ENCODE measurements at places on chromosomes 5 and 9.

GRCh38 chr5:149907828-149908227, 36.8 kb downstream of the PDE6A start:
- no peak for DNase-seq

- DNase-seq, result no peak
Measured at GRCh38 chr5:137462816-137463520, 36.2 kb downstream of the SPOCK1 start.

DNA sequence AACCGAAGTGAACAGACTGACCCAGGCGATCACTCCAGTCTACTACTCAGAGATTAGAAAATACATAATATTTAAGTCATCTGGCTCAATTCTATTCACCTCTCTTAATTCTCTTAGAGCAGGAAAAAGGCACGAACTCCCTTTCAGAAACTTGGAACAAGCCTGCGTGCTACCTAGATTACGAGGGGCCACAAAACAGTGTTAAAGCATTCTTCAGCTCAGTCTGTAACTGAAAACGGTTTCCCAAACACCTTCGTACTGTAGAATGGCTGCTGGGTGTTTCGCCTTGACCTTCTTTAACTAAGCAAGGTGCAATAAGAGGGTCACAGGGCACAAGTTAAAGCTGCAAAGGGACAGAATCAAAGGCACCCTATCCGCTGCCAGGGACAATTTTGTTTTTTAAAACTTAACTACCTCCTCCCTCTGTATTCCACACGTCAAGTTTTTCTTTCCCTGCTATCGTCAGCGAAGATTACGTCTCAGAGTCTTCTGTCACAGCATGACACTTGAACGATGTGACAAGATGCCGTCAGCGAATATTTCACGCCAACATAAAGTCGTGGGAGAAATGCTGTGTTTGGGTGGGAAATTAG, 687 bp downstream of the LYSMD3 start:
- DNase-seq, result no peak

- no peak for DNase-seq
Measured at GRCh38 chr9:13971415-13971814, 342.5 kb downstream of the NFIB start.

DNA sequence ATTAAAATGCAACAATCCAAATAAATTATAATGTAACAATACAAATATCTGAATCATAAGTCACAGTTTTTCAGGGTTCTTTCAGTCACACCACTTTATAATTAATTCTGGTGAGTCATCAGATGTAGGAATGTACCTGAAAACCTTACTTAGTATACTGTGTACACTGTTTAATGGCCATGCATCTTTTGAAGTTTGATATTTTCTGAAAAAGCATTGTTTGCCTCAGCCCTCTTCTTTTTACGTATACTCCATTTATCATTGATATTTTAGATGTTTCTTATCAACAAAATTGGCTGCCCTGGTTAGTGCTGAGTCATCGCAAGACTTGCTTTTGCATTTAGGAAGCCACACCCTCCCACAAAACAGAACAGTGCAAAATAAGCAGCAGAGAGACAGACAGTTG, 218.6 kb downstream of the PJA2 start:
- no peak for DNase-seq

DNA sequence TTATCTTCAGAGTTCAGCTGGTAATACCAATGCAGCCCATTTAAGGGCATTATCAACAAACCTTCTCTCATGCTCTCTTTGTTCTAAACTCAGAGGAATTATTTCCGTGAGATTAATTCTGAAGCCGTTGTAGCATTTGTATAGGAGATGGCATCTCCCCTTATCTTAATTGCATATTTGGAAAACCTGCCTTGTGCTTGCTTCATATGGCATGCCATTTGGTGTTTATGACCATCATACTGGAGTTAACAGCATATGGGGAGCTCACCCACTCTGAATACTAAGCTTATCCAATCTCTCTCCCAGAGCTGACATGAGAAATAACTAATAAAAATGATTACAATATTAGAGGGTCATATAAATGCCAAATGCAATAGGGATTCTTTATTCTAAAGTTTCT, 243.2 kb downstream of the BRINP1 start:
- no peak for DNase-seq

DNA sequence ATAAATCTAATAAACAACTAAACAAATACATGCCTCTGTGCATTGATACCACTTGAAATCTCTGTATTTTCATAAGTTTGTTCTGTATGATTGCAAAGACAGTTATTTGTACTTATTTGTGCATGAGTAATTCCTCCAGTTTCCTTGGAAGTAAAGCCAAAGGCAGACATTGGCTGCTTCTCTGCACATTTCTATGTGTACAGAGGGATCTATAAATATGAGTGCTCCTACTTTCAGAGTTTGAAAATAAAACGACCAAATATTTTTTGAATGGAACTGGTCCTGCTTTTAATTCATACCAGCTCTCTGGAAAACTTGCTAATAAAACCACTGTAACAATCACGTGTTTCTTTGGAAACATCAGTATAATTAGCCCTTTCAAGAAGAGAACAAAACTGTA, 306.5 kb downstream of the MAN2A1 start:
- DNase-seq, result no peak

GRCh38 chr9:90578126-90578815, 64.4 kb downstream of the DIRAS2 start:
- no peak for DNase-seq

DNA sequence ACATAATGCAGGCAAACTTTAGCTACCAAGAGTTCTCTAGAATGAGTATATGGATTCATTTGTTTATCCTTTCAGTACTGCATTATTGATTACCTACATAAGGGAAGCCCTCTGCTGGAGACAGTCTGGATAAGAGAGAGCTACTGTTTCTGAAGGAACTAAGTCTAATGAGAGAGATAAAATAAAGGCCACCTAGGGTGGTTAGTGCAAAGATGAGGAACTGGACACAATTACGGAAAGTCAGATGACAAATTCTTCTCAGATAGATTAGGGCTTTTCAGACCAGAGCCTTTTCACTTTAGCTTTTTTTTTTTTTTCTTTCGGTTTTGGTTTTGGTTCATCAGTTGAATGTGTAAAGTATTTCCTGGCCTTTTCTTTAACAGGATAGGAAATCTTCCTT, 31.3 kb downstream of the ISOC1 start:
- DNase-seq, result no peak

- DNase-seq, result no peak
Measured at GRCh38 chr9:110869931-110870330, 168.3 kb downstream of the LPAR1 start.

DNA sequence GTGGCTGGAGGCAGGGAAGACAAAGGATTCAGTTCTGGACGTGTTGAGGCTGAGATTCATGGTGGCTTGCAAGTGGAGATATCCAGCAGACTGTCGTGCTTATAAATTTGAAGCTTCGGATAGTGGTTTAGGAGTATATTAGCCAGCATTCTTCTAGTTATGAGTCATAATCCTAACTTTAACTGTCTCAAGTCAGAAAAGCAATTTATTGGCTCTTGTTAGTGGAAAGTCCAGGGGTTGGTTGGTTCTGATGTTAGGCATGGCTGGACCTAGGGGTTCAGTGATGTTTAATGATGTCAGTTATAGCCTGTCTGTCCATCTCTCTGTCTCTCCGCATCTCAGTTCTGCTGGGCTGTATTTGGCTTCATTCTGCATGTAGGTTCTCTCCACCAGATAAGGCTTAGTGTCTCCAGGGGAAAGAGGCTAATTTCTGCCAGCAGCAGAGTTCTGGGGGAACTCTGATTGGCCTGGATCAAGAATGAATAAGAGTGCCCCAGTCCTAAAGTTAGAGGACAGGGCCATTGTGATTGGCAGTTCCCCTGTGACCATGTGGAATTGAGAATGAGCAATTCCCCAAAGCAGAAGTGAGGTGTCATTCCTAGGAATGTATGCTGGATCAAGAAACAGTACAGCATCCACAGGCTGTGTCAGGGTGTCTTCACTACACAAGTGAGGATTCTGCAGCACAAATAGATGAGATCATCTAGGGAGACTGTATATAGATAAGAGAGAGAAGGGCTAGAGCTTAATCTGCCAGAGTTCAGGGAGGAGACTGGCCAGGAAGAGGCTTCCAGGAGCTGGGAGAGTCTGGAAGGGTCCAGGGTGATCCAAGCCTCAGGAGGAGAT, 72.9 kb upstream of the SHB start:
- no peak for DNase-seq

DNA sequence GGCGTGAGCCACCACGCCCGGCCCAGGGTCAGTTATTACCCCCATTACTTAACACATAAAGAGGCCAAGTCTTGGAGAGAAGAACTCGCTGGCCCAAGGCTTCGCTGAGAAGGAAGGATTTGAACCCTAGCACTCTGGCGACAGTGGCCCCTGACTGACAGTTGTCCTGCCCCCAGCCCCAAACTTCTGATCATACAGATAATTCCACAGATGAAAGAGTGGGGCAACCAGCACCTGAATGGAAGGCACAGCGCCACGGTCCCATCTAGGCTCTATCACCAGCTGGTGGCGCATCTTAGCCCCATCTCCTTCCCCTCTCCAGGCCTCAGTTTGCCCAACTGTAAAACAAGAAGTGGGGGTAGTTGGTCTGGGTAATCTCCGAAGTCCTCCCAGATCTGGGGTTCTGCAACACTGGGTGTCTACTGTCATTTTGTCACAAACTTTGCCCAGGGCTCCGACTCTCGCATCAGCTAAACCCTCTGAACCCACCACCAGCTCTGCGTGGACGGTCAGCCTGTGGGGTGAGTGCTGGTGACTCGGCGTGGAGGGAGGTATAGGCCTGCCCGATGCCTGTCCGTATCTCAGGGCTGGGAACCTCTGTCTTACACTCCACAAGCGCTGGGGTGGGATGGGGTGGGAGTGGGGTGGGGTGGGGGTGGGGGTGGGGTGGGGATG, 209.3 kb downstream of the C9orf50 start:
- no peak for DNase-seq

GRCh38 chr5:179494774-179495526, 55.4 kb upstream of the RUFY1 start:
- DNase-seq, result no peak

GRCh38 chr9:6673326-6674025, 27.9 kb upstream of the GLDC start:
- no peak for DNase-seq

All from esophagus squamous epithelium (tissue), 5 donors.